NCI-H1417 (cell line): ENCODE measurements at places on chromosomes 16 and 17.
A peak's percentile ranks its signal among the peaks of the same experiment; 100 is the strongest.

DNA sequence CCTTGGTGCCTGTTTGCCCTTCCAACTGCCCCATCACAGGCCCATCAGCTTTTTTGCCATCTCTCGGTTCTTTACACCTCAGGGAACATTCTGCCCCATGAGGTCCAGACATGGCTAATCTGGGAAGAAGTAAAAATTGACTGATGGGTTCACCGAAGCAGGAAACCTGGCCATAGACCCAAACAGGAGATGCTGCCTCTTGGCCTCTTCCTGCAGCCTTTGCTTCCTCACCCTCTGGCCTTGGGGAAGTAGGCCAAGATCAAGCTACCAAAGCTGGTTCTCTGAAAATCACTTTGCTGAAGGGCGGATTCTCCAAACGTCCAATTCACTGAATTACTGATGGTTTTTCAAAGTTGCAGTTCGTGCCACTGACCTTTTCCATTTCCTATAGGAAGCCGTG is 56.1 kb downstream of the ARSG start:
- no peak for DNase-seq

- DNase-seq = no peak
These were observed at the start of gene SLC16A5 for GRCh38 chr17:75087558-75088453. TSS of gene SLC16A5 (plus strand) at chr17:75087954. CDS start at chr17:75093637, 5,683 bp downstream.

GRCh38 chr16:48441863-48442279 is 56.7 kb upstream of the SIAH1 start:
- DNase-seq = no peak

DNA sequence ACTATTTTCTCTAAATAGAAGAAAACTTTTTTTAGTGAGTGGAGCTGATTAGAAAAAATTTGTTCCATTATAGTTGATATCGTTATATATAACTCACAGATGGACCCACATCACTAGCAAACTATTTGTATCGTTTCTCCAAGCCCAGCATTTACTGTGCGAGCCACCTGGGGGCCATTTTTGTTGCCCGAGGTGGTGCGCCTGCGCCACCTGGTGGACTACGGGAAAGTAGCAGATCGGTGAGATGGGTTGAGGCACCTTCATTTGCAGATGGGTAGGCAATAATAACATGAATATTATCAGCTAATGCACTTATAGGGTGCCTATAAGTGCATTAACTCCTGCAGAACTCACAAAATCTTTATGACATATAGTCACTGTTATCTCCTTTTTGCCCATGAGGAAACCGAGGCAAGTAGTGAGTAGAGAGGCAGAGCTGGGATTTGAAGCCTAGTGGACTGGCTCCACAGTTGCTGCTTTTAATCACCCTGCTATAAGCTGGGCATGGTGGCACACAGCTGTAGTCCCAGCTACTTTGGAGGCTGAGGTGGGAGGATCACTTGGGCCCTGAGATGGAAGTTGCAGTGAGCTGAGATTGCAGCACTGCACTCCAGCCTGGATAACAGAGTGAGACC is 23.2 kb upstream of the NTN1 start:
- DNase-seq = peak; percentile 11

DNA sequence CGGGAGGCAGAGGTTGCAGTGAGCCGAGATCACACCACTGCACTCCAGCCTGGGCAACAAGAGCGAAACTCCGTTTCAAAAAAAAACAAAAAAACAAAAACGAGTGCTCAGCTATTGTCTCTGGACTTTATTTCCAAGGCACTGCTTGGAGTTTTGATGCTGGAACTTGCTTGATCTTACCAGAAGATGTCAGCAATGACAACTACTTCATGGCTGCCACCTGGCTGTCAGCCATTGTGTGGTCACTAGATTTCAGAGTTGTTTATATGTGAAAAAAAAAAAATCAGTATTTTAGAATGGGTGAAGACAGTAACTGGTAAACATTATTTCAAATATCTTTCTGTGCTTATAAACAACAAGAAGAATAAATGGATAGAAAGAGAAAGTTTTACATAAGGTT is 26.3 kb upstream of the OR4D1 start:
- peak; percentile 9 for DNase-seq

GRCh38 chr16:2910441-2910969 is 1.2 kb upstream of the FLYWCH1 start:
- DNase-seq = no peak

DNA sequence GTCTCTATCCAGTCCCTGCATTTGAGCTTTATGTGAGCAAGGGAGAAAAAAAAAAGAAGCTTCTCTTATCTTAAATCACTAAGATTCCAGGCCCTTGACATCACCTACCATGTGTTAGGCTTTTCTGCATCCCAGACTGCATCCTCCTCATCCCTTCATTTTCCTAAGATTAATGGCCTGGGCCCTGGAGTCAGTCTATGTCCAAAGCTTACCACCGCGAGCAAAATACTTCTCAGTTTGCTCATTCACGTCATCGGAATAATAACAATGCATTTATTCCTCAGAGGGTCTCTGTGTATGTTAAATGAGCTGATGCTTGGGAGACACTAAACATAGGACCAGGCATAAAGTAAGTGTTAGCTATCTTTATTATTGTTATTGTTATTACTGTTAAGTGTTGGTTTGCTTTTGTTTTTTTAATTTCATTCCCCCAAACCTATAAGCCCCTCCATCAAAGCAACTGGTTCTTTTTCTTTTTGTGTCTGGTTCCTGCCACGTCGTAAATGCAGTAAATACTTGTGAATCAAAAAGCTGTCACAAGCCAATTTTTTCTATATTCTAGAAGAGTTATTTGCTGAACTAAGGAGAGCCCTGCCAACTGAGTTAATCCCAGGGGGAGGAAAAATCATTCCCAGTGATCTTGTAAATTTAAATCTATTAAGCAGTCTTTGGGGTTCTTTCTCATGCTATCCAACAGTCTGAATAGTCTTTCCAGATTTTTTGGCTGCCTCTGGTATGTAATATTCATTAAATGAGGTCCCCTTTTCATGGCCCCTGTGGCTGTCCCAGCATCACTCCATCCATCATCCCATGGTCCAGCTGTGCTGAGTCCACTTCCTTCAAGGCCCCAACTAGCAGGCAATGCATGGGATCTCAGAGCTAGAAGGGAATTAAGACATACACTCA is 46.5 kb downstream of the VAT1L start:
- no peak for DNase-seq
